ENCODE measurements at places on chromosomes 1 and 21.

DNA sequence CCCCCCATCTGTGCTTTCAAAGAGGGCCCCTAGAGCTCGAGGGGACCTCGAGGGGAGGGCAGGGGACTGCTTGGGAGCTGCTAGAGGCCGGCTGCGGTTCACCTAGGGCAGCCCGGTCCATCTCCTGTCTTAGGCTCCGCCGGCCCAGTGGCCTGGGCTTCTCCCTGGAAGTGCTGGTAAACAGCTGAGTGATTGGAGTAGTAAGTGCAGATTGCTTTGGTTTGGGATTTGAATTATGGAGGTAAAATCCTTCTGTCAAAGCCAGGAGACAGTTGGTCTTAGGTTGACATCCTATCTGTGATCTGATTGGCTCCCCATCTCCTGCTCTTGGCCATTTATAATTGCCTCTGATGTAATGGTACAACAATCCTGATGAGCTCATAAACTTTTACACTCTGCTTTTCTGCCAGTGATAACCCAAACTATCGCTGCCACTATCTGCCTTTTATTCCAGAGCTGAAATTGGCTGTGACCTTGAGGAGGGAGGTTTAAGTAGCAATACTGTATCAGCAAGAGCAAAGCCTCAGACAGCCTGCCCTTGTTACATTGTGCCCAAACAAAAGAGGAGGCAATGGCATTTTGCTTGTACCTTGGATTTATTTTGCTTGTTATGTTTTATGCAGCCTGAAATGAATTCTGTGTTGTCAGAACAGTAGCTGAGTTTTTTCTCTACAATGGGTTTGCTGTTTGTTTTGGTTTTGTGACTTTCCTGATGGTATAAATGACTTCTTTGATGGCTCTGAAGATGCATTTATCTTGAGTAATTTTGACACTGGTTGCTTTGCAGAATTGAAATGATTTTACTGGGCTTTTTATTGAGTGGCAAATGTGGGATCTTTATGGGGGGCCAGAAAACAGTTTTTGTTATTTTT is 2.4 kb downstream of the ARID1A start:
- peak; percentile 39 for DNase-seq

- no peak for DNase-seq
Measured at GRCh38 chr1:198122693-198123092, 34.1 kb upstream of the NEK7 start.

DNA sequence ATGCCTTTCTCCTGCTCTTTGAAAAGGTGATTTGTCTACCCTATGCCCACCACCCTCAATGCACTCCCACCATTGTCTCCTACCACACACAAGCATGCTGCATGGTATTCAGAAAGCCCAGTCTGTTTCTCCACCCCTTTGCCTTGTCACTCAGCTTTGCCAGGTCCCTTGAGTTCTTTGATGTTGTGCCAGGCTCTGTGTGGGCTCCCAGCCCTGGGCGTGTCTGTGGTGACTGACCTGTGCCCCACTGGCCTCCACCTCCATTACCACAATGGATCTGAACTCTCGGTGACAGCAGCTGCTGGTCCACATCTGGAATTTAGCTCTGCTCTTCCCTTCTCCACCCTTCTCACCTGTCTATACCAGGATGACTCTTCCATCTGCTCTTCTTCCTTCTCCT is 34.9 kb downstream of the ATP2B4 start:
- DNase-seq = no peak

DNA sequence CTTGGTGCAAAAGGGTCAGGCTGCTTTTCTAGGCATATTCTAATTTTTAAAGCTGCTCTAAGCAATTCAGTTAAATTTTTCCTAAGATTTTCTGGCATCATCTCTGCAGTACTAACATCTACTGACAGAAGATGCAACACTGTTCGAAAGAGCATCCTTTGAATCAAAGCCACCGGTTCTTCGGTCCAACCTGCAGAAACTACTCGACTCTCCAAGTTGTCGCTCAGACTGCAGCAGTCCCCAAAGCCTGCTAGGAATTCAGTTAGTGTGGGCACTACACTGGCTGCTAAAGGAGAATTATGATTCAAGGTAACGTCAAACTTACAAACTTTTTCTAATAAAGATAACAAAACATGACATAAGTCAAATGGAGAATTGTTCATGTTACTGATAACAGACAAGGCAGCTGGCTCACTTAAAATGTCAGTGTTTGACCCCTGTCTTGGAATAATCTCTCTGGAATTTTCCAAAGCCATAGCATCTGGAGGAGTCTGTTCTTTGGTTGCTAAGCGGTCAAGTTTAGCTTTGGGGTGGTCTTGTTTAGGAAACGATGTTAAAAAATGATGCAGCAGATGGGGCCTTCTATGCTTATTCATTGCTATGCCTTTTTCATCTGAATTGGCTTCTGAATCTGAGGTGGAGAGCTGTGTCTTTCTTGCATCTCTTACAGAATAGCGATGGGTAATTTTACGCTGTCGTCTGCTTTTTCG is 56.9 kb downstream of the LYST start:
- DNase-seq = no peak

- DNase-seq = no peak
Measured at GRCh38 chr21:35159881-35160280, 110.8 kb upstream of the RUNX1 start.

GRCh38 chr1:84086189-84086588 is 57.9 kb upstream of the PRKACB start:
- no peak for DNase-seq

GRCh38 chr21:45393833-45394638 is 10.9 kb upstream of the COL18A1 start:
- DNase-seq = no peak

GRCh38 chr1:44681905-44682882 is 7.7 kb downstream of the ARMH1 start:
- DNase-seq = no peak

GRCh38 chr21:45801989-45802388 is 158.5 kb downstream of the PCBP3 start:
- no peak for DNase-seq

- DNase-seq = no peak
Measured at GRCh38 chr1:31765041-31765467, 914 bp upstream of the ADGRB2 start.

- no peak for DNase-seq
Measured at GRCh38 chr1:61011561-61012263, 70.6 kb upstream of the NFIA start.

DNA sequence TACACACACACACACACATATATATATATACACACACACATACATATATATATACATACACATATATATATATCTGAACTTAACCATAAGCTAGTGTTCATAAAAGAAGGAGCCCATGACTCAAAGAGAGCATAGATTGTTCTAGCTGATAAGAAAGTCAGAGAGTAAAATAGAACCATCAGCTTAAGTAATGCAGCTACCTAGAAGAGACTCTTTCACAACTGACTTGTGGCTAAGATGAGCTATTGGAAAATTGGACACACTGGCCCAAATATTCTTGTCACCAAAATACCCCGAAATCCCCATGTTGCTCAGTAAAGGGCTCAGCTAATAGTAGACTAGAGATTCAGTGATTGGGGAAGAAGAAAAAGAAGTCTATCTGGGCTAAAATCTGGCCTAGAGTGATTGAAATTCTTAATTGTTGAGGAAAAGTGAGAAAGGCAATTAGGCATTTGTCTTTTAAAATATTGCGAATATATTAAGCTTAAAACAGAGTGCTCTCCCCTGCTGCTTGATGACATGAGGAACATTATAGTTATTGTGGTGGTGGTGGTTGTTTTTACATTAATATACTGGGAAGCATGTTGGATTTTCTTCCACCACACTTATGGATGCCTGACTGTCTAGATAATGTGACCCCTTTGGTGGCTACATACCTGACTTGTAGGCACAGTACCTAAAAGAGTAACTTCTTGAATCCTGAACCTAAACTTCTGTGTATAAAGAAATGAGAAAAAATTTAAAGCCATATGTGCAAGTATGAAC is 6.3 kb downstream of the SLAMF1 start:
- no peak for DNase-seq

DNA sequence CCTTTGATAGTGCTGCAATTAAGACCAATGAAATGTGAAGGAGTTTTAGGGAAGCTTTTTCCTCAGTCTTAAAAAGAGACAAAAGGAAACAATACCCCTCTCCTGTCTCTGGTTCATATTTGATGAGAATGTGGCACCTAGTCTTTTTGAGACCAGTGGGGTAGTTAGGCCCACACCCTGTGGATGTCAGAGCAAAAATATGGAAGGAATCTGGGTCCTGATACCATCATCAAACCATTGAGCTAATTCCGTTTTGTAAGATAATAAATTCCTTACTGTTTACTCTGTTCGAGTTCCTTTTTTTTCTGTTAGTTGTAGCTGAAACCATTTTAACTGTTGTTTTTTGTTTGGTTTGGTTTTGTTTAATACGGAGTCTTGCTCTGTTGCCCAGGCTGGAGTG is 33.3 kb downstream of the PTPRC start:
- no peak for DNase-seq

GRCh38 chr1:41777695-41778094 is 141.0 kb downstream of the HIVEP3 start:
- no peak for DNase-seq

GRCh38 chr1:57410508-57410907 is 13.4 kb downstream of the DAB1 start:
- DNase-seq = no peak

- no peak for DNase-seq
Measured at GRCh38 chr1:213680677-213681325, 307.0 kb upstream of the PROX1 start.

- no peak for DNase-seq
Measured at GRCh38 chr1:68328490-68328889, 96.2 kb upstream of the WLS start.

DNA sequence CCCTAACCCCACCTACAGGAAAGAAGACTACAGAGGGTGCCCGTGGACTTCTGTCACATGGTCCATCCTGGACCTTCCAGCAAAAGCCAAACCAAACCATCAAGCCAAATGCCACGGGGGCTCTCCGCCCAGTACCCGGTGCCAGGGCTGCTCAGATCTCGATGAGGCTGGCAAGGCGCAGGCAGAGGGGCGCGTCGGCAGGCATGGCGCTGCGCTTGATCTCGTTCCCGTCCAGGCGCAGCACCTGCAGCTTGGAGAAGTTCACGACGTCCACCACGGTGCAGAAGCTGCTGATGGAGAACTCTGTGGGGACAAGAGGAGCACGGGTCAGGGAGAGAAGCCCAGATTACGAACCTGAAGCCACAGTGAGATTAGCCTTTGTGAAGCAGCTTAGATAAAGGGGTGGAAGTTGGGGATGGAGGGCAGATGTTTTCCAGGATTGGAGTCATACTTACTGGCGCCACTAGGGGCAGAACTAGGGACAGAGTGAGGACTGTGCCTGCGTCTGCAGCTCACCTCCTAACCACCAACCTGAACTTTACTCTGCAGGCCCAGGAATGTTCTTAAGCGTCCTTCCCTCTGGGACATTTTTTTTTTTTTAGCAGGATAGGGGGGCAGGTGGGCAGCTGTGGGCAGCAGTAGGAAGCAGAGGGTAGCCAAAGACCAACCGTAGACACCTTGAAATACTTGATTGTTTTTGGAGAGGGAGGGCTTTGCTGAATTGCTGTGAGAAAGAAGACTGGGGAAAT is 8.6 kb downstream of the FMOD start:
- DNase-seq = no peak
